Osteoblast (primary cell): ENCODE measurements at places on chromosomes 13 and 19. TPM values are rescaled to one million over a fixed set of nuclear protein-coding genes. Genes with fewer than 3 reads are reported as not detected.

Gene ZNF560
- total RNA-seq: 0.29 and 0.36 TPM in 2 replicates

Gene ZNF677
- 14.1 and 21.2 TPM in 2 replicates for total RNA-seq

Gene PSG7
- not detected in 2 replicates for total RNA-seq

Gene PCDH20
- total RNA-seq: not detected in 2 replicates

Gene GSX1
- total RNA-seq: not detected in 2 replicates

Gene METTL21C
- total RNA-seq: not detected in 2 replicates

Gene MBD3L3
- total RNA-seq: not detected in 2 replicates

Gene PABPC3
- under 0.01 and 0.29 TPM in 2 replicates for total RNA-seq

Gene SIGLEC5
- under 0.01 TPM in 1 of 2 replicates, not detected in the other for total RNA-seq

Gene SIGLEC12
- under 0.01 TPM in 1 of 2 replicates, not detected in the other for total RNA-seq

Gene MTUS2
- total RNA-seq: under 0.01 and 0.36 TPM in 2 replicates

Gene ATP4A
- not detected in 2 replicates for total RNA-seq

Gene C19orf53
- total RNA-seq: 33.3 and 34.8 TPM in 2 replicates

Gene CLN5
- 42.0 and 45.1 TPM in 2 replicates for total RNA-seq

Gene GDF15
- 61.6 and 74.2 TPM in 2 replicates for total RNA-seq

Gene HSD17B14
- total RNA-seq: 1.8 and 2.1 TPM in 2 replicates

Gene PSMD8
- total RNA-seq: 285 and 299 TPM in 2 replicates

Gene MEGF8
- total RNA-seq: 23.9 and 30.0 TPM in 2 replicates

Gene FFAR3
- total RNA-seq: not detected in 2 replicates

Gene PEAK3
- under 0.01 TPM in 1 of 2 replicates, not detected in the other for total RNA-seq

Gene FFAR1
- not detected in 2 replicates for total RNA-seq

Gene MCEMP1
- total RNA-seq: not detected in 2 replicates

Gene C19orf73
- 0.36 TPM in 1 of 2 replicates, not detected in the other for total RNA-seq

Gene ZNF134
- total RNA-seq: 18.5 and 22.1 TPM in 2 replicates

Gene HS6ST3
- total RNA-seq: under 0.01 TPM in 1 of 2 replicates, not detected in the other

Gene ZNF728
- under 0.01 TPM in 2 replicates for total RNA-seq

Gene FGF9
- not detected in 2 replicates for total RNA-seq

Gene CLEC17A
- total RNA-seq: under 0.01 TPM in 1 of 2 replicates, not detected in the other

Gene ZNF805
- 32.1 and 34.0 TPM in 2 replicates for total RNA-seq

Gene PLK5
- total RNA-seq: under 0.01 TPM in 1 of 2 replicates, not detected in the other

Gene TBXA2R
- total RNA-seq: 1.4 and 1.5 TPM in 2 replicates

Gene ZNF99
- under 0.01 TPM in 2 replicates for total RNA-seq

Gene ACP4
- total RNA-seq: not detected in 2 replicates

Gene ZNF566
- 13.8 and 20.9 TPM in 2 replicates for total RNA-seq

Gene CYP2A7
- not detected in 2 replicates for total RNA-seq

Gene ZNF880
- total RNA-seq: 18.5 and 27.1 TPM in 2 replicates

Gene SYT3
- 0.36 TPM in 1 of 2 replicates, not detected in the other for total RNA-seq

Gene ZNF229
- 9.4 and 11.8 TPM in 2 replicates for total RNA-seq

Gene A1BG
- total RNA-seq: 1.1 and 1.5 TPM in 2 replicates

Gene UTP14C
- total RNA-seq: 14.7 and 15.9 TPM in 2 replicates

Gene ADGRE3
- not detected in 2 replicates for total RNA-seq

Gene KLK13
- total RNA-seq: not detected in 2 replicates

Gene KCNN1
- total RNA-seq: under 0.01 TPM in 1 of 2 replicates, not detected in the other

Gene CNFN
- total RNA-seq: not detected in 2 replicates

Gene TRIM28
- total RNA-seq: 224 and 248 TPM in 2 replicates

Gene GPX4
- total RNA-seq: 515 TPM in 2 replicates

Gene PALM3
- not detected in 2 replicates for total RNA-seq

Gene C13orf42
- not detected in 2 replicates for total RNA-seq

Gene LMTK3
- total RNA-seq: not detected in 2 replicates
